ENCODE measurements at places on chromosomes 5 and 9. TPM values are rescaled to one million over a fixed set of nuclear protein-coding genes. Genes with fewer than 3 reads are reported as not detected.

IZUMO3 gene
- total RNA-seq, result not detected

OR2V1 gene
- not detected for total RNA-seq

ENHO gene
- total RNA-seq, result not detected

PDZD2 gene
- total RNA-seq, result not detected

DMRT3 gene
- total RNA-seq, result not detected

SLC34A3 gene
- total RNA-seq, result not detected

RASEF gene
- total RNA-seq, result not detected

PCDH1 gene
- not detected for total RNA-seq

FAM78A gene
- 128 TPM for total RNA-seq

CENPK gene
- 108 TPM for total RNA-seq

MARCOL gene
- total RNA-seq, result not detected
